Epithelial cell of esophagus (primary cell): ENCODE measurements at places on chromosomes 11 and 22.

DNA sequence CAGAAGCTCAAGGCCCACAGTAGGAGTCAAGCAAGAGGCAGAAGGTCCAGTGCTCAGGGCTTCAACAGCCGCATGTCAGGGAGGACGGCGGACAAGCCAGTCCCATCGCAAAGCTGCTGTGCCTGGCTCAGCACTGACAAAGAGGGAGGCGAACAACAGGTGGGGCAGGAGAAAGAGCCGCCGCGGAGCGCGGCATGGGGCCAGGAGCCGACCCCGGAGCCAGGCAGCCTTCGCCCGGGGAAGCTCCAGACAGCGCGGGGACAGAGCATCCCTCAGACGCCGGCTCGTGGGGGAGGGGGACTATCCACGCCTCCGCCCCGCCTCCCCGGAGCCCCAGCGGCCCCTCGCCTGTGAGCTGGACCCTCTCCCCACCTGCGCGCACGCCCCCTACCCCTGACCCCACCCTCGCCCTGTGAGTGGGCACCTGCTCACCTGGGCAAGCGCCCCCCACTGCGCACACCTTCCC is 369 bp downstream of the DHCR7 start:
- peak; percentile 22 for DNase-seq

- no peak for DNase-seq
Measured at GRCh38 chr11:108226036-108226435, 3.2 kb downstream of the ATM start.

GRCh38 chr11:44255406-44256071 is 54.4 kb downstream of the ALX4 start:
- peak; percentile 59 for DNase-seq

- no peak for DNase-seq
Measured at GRCh38 chr11:68480852-68481510, 20.4 kb downstream of the PPP6R3 start.

DNA sequence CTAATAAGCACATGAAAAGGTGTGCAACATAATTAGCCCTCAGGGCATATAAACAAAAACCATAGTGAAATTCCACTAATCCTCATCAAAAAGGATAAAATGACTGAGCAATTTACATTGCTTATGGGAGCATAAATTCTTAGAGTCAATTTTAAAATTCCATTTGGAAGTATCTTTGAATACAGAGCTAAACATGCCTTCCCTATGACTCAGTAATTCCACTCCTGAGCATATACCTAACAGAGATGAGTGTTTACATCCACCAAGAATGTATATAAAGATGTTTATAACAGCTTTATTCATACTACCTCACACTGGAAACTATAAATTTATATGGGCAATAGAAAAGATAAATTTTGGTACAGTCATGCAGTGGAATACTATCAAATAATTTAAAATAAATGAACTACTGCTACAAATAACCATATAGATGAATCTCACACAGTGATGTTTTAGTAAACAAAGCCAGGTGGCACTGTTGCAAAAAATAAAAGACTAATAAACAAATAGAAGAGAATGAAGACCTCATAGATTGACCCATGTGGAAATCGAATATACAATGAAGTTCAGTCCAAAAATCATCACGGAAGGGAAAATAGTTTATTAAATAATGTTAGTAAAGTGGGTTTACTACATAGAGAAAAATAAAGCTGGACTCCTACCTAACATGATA is 8.2 kb upstream of the OR2D2 start:
- DNase-seq, result peak; percentile 21

DNA sequence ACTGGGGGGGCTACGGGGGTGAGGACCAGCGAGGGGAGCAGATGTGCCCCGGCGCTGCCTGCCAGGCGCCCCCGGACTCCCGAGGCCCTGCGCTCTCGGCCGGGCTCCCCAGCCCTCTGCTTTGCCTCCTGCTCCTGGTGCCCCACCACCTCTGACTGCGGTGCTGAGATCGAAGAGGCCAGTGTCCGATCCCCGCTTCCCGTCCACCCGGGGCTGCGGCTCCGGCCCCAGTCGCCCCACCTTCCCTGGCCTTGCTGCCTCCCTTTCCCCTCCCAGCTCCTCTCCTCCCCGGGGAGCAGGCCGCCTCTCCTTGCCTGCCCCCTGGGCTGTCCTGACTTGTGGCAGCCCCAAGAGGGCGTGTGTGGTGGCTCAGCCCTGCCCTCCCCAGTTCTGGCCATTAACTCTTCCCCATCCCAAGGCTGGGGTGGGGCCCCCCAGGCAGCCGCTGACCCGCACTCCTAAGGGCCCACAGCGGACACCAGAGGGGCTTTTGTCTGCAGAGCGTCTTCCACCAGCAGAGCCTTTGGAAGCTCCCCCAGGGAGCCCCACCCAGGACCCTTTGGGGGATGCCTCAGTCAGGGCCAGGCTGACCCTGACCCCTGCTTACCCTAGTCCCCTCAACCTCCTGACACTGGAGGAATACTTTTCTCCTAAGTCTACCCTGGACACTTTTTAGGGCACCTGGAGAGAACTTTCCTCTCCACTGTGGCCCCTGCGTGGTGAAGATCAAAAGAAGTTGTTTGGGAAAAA is 16.6 kb downstream of the RTN4RL2 start:
- peak; percentile 45 for DNase-seq

GRCh38 chr11:47267876-47268275 is 2.1 kb upstream of the MADD start:
- DNase-seq, result no peak

GRCh38 chr11:45881708-45882368 is 3.6 kb upstream of the MAPK8IP1 start:
- no peak for DNase-seq

DNA sequence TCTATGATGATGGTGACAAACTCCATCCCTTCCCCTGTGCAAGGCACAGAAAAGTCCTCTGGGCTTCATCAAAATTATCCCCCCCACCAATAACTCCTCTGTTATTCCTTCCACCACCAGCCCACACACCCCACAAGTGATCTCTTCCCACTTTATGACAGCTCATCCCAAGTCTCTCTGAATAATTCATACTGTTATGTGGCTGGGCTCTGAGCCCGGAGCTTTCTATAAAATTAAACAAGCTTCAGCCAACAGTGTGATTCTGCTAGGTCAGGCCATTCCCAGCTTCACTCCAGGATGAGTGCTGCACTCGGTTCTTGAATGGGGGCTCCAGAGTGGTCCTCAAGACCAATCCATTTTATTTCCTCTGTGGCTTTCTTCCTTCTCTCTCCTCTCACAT is 83.0 kb downstream of the INSC start:
- no peak for DNase-seq

DNA sequence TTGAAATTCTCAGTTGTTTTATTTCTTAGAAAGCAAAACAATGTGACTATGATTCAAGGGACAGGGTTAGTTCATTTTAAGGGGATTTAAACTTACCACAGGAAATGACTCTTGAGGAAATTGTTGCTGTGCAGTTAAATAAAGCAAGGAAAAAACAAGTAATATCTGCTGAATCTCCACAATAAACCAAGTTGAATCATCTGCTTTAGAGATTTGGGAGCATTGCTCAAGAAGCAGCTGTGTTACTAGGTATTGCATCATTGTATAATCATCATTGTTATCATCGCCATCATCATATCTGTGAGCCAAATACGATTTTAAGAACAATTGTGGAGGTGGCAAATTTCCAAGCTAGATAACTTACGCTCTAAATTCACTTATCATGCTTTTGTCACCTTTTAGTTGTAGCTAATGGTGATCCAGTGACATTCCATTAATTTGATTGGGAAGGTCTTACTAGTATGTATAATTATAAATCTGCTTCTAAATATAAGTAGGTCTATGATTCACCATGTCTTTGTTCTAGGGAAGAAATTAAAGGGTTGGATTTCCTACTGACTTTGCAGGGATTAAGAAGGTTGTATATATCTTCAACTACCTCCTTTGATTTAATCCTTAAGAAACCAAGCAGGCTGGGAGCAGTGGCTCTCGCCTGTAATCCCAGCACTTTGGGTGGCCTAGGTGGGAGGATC is 19.9 kb downstream of the MMP10 start:
- peak; percentile 94 for DNase-seq

DNA sequence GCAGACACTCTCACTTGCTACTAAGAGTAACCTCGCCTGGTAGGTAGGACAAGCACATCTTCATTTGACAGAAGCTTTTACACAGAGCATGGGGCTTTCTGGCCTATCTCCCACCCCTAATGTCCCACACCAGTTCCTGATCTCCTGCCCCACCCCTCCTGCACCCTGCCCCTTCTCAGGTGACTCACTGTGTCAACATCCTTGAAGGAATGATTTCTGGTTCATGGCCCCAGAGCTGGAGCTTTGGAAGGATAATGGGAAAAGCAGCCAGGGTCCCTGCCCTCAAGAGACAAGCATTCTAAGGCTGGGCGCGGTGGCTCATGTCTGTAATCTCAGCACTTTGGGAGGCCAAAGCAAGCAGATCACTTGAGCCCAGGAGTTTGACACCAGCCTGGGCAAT is 47.2 kb downstream of the LRFN4 start:
- peak; percentile 54 for DNase-seq

GRCh38 chr22:37091994-37092393 is 17.5 kb downstream of the TMPRSS6 start:
- DNase-seq, result no peak
